ENCODE measurements at places on chromosomes 2 and 18. TPM values are rescaled to one million over a fixed set of nuclear protein-coding genes. Genes with fewer than 3 reads are reported as not detected.

DNA sequence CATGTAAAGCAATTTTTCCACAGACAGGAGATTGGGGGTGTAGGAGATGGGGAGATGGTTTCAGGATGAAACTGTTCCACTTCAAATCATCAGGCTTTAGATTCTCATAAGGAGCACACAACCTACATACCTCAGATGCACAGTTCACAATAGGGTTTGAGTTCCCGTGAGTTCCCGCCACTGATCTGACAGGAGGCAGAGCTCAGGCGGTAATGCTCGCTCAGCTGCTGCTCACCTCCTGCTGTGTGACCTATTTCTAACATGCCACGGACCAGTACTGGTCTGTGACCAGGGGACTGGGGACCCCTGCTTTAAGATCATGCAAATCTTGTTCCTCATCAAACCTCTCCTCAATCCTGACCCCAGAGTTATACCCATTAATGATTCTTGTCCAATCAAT is 70.1 kb downstream of the RPE start:
- DNase-seq: no peak

DNA sequence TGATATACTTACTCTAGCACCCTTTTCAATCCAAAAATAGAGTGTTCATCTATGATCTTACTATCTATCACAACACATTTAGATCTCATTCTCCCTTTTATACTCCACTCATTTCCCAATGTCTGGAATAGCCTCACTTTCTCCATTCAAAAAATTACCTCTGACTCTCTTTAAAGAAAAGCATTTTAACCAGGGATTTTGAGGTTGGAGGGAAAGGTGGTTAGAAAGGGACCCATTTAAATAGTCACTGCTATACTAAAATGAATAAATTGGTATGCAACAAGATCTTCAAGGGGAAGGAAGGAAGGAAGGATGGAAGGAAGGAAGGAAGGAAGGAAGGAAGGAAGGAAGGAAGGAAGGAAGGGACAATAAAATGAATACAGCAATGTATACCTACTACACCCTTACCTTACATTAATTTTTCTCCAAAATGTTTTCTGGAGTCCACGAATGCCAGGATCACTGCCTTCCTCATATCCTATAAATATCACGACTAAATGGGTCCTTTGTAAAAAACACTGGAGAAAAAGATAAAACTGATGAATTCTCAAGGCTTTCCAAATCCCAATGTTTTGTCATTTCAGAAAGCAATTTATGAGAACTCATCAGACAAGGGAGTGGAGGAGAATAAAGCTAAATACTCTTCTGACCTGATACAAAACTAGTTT is 202.7 kb downstream of the ZEB2 start:
- DNase-seq: no peak

Gene PKP4
- total RNA-seq: 62.8 TPM

- DNase-seq: peak; percentile 100
Observed at GRCh38 chr2:37819186-37819585, 105.9 kb upstream of the RMDN2 start.

DNA sequence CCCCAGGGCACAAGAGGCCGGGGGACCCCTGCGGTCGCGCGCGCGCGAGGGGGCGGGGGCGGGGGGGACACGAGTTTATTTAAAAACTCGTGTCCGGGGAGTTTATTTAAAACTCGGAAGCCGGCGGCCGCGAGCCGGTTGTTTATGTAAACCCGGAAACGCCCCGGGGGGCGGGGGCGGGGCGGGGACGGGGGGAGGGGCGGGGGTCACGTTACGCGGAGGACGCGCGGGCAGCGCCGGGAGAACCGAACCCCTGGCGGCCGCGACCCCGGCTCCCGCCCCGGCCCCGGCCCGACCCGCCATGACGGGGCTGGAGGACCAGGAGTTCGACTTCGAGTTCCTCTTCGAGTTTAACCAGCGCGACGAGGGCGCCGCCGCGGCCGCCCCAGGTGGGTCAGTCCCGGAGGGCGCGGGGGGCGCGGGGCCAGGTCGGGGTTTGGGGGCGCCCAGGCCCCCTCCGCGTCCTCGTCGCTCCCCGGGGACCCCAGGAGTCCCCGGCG is 4.4 kb downstream of the NFATC1 start:
- no peak for DNase-seq

DNA sequence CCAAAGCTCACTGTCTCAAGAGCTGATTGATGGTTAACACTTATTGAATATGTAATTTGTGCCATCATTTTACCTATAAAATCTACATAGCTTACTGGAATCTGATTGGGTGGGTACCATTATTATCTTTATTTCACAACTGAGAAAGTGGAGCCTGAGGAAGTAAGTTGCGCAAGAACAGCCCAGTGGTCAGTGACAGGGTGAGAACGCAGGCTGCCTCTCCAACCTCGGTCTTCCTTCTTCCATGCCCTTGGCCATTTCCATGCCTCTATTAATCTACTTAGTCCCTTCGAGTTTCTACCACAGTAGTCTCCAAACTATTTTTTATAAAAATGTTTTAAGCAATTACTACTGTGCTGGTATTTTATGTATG is 390.9 kb upstream of the VWC2L start:
- no peak for DNase-seq

DNA sequence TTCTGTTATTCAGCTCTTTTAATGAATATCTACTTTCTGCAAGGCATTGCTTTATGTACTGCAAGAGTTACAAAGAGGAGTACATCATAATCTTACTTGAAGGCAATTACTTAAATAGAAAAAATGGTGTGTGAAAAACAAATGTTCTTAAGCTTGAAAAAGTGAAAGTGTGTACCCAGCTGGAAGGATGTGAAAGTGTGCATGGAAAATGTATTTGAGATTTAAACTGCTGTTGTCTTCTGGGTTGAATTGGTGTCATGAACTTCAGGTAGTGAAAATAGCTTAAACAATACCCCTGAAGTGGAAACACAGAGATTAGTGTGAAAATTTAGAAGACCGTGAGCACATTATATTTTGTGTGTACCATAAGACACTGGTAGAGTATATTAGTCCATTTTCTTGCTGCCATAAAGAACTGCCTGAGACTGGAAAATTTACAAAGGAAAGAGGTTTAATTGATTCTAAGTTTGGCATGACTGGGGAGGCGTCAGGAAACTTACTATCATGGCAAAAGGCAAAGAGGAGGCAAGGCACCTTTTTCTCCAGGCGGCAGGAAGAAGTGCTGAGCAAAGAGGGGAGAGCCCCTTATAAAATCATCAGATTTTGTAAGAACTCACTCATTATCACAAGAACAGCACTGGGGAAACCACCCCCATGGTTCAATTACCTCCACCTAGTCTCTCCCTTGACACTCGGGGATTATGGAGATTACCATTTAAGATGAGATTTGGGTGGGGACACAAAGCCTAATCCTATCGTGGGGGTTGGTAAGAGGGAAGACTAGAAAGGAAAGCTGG is 38.8 kb downstream of the SCN2A start:
- no peak for DNase-seq

Gene TXNDC9
- 49.4 TPM for total RNA-seq

Gene C2orf72
- not detected for total RNA-seq

GRCh38 chr2:169038338-169038757 is 7.2 kb upstream of the ABCB11 start:
- no peak for DNase-seq

DNA sequence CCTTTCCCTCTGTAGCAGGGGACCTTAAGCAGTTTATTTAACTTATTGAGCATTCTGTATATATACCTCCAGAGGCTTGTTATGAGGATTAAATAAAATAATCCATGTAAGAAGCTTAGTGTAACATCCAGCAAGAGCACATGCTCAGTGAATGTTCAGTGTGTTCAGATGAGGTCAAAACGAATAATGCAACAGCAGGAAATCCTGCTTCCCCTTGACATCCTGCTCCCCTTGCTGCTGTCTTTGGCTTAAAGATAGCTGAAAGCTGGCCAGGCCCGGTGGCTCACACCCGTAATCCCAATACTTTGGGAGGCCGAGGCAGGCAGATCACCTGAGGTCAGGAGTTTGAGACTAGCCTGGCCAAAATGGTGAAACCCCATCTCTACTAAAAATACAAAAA is 68.7 kb downstream of the COL4A4 start:
- DNase-seq: no peak

DNA sequence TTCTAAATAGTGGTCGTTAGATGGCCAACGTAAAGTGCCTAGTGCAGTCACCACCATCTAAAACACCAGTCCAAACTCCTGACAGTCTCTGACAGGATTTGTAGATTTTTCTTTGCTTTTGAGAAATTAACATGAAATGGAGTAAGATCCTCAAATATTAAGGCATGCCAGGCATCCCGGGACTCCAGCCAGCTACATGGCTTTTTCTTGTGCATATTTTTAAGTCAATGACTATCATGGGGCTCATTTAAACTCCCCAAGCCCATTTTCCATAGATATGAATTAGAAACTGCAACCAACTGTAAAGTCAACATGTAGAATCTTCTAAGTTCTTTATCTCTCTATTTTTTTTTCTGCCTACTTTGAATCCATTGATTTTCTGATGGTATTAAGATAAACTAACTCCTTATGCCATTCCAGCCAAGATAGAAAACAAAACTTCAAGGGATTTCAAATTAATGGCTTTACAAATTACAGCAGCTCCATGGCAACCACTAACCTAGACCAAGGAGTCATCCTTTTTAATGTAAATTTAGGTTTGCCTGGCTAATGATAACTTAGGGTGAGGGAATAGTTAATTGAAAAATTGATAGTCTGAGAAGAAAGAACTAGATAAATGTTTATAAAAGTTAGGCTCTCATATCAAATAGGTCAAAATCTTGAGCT is 764.1 kb upstream of the NXPH2 start:
- DNase-seq: no peak

GRCh38 chr18:38115201-38115600 is 549.6 kb upstream of the CELF4 start:
- no peak for DNase-seq

Gene SERPINB4
- not detected for total RNA-seq

GRCh38 chr18:76604108-76604934 is 109.3 kb upstream of the ZNF516 start:
- no peak for DNase-seq

DNA sequence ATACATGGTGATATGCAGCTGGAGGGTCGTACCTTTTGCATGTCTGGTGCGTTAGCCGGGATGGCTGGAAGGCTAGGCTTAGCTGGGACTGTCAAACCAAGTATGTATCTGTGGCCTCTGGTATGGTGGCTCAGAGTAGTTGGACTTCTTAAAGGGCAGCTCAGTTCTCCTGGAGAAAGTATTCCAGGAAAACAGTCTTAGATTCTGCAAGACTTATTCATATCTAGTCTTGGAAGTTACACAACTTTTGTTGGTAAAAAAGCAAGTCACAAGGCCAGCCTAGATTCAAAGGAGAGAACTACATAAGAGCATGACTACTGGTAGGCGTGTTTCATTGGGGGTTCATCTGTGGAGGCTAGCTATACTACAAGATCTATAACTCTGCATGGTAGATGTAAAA is 45.5 kb downstream of the EML4 start:
- no peak for DNase-seq

GRCh38 chr2:236592821-236593220 is 23.2 kb downstream of the ACKR3 start:
- peak; percentile 73 for DNase-seq

GRCh38 chr2:206277503-206277902 is 3.0 kb downstream of the ZDBF2 start:
- no peak for DNase-seq

DNA sequence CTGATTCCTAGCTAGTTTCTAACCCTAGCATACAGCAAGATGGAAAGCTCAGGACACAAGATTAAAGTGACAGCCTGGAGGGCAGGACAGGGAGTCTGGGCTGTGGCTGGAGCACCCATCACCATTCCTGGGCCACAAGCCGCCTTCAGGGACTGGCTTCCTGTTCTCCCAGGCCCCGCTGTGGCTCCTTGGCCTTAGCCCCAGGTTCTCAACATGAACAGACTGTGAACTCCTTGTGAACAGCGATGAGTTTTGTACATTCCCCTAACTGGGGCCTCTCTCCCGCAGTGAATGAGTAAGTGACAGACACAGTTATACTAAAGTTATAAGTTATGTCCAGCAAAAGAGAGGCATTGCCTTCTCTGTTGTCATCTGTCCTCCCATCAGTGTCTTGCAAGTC is 35.9 kb upstream of the SLC14A1 start:
- no peak for DNase-seq

Gene KCNG3
- total RNA-seq: 0.03 TPM

GRCh38 chr2:12170121-12170520 is 423.7 kb downstream of the LPIN1 start:
- DNase-seq: no peak

- peak; percentile 76 for DNase-seq
Observed at GRCh38 chr2:64586883-64587481, 62.9 kb downstream of the AFTPH start.

DNA sequence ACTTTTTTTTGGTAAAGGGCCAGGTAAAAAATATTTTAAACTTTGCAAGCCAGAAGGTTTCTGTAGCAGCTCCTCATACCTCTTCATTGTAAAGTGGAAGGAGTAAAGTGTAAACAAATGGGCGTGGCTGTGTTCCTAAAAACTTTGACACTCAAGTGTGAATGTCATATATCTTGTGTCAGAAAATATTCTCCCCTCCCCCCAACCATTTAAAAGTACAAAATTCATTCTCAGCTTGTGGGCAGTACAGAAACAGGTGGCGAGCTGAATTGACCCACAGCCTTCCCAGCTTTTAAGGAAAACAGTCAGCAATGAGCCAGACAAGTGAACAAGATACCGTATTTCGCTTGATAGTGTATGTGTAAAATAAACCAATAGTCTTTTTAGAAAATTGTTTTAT is 4.0 kb downstream of the YPEL5 start:
- DNase-seq: peak; percentile 62

Gene REG1B
- not detected for total RNA-seq

GRCh38 chr2:218229851-218230250 is 12.9 kb downstream of the ARPC2 start:
- DNase-seq: no peak

Gene DSC2
- not detected for total RNA-seq

Gene CFC1
- total RNA-seq: not detected

DNA sequence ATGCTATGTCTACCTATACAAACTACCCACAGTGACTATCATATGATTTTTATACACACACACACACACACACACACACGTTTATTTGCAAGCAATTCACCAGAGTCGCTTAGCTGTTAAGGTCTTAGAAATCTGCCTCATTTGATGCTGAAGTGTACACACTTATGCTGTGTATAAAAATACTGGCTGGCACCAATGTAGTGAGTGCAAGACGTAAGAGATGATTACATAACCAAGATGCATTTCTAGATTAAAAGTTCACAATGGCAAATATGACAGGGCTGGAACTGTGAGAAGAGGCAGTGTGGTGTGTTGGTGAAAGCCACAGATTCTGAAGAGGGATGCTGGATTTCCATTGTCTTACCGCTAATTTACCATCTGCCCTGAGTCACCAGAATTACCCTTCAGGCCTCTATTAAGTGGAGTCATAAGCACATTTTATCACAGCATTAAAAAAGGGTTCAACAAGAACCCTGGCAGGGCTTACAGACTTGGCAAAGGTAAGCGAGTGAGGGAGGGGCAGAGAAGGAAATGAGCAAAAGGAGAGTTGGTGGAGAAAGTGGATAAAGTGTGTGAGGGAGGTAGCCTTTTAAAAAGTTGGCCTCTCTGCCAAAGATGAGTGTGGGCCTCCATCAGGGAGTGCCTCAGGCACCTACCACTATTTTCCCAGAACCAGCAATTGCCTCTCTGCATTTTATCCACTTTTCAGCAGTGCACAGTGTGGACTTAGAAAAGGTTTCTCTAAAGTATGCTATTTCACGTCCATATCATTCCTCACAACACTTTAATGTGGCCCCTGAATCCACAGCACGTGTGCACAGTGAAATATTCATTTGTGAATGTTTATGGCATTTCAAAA is 21.5 kb downstream of the MEIS1 start:
- no peak for DNase-seq

GRCh38 chr2:187853381-187853791 is 299.2 kb upstream of the TFPI start:
- DNase-seq: no peak

All from SJCRH30 (cell line).